ENCODE measurements at places on chromosomes 3 and 15.

- DNase-seq = no peak
Measured at GRCh38 chr3:8550611-8551010, 49.0 kb downstream of the LMCD1 start.

- DNase-seq = no peak
Measured at GRCh38 chr3:45635475-45636256, 41.1 kb downstream of the LIMD1 start.

GRCh38 chr3:17945799-17946399, 203.5 kb upstream of the TBC1D5 start:
- no peak for DNase-seq

DNA sequence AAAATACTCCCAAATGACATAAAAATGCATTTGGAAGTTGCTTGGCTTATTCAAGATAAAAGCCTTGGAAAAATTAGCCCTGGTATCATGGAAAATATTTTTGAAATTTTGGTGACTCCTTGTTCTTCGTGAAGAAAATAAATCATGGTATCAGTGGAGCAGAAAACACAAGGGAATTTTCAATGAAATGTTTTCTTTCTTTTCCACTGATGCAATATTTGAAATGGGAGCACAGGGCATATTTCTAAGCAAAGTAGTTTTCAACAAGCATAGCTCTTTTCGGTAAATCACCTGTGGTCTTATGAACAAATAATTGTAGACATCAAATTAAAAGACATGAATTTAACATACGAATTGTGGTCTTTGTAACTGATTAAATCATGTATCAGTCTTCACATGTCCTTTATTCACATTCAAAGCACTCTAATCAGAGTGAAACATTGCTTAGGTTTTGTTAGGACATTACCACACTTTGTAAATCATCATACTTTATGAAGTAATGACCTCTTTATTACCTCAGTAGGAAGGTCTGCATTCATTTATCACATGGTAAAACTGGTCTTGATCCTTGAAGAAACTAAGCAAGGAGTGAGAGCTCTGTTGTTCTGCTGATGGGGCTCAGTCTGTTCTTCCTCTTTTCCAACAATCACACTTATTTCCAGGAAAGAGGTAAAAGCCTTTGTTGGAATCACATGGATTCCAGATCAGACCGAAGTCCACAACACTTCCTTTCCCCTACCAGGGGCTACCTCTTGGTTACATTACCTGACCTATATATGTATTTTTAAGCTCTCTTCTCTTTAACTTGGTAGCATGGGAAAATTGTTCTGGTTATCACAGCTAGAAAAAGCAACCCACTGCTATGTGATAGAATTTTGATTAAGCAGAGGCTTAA, 413.5 kb upstream of the THBS1 start:
- no peak for DNase-seq

DNA sequence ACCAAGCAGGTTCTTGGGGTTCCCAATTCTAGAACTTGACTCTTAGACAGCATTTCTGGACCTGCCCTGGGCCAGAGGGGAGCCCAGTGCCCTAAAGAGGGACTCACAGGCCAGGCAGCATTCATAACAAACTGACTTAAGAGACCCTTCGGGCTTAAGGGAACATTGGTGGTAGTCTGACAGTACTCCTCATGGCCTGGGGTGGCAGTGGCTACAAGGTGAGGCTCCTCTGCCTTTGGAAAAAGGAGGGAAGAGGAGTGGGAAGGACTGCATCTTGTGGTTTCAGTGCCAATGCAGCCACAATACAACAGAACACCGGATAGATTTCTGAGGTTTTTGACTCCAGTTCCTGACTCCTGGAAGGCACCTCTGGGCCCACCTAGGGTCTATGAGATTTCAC, 172.2 kb upstream of the STRIT1 start:
- DNase-seq = no peak

Measured in breast epithelium (tissue), 4 donors.